GM12878 (cell line): ENCODE measurements at places on chromosomes 3 and 15.
A peak's percentile ranks its signal among the peaks of the same experiment; 100 is the strongest.

DNA sequence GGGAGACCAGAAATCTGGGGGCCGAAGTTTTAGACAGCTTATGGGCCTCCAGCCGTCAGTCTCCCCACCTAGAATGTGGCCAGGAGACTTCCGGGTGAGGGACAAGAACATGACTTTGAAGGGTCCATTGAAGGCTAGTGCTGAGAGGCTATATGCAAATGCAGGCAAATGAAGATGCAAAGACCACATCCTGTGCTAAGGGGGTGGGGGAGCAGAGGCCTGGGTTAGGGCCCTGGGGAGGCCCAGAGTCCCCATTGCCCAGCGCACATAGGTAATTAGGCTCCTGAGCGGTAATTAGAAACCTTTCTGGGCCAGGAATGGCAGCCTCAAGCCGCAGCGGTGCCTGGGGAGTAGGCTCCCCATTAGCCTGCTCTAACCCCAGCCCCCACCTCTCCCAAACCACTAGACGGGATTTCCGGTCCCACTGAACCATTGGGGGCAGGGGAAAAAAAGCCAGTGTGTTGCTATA, 6.8 kb downstream of the CSK start:
- peak; percentile 92 for DNase-seq

GRCh38 chr3:52303811-52304210, 12.3 kb upstream of the DNAH1 start:
- no peak for DNase-seq

DNA sequence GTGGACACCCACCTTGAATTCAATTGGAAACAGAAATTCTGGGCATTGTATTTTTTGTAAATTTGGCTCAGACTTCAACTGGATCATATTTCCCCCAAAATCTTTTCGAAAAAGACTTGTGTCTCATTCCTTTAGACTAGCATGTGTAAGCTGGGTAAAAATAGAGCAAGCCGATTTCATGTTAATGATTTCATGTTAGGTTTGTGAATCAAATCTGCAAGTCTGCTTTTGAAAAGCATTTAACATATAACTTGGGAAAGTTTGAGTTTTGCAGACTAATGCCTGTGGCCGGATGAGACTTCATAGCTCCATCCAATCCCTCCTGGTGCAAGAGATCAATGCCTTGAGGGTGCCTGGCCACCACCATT, 64.5 kb downstream of the FLNB start:
- no peak for DNase-seq

- no peak for DNase-seq
Measured at GRCh38 chr15:53038655-53038941, 248.5 kb upstream of the ONECUT1 start.

GRCh38 chr3:177144922-177145321, 52.4 kb downstream of the TBL1XR1 start:
- DNase-seq: peak; percentile 62

DNA sequence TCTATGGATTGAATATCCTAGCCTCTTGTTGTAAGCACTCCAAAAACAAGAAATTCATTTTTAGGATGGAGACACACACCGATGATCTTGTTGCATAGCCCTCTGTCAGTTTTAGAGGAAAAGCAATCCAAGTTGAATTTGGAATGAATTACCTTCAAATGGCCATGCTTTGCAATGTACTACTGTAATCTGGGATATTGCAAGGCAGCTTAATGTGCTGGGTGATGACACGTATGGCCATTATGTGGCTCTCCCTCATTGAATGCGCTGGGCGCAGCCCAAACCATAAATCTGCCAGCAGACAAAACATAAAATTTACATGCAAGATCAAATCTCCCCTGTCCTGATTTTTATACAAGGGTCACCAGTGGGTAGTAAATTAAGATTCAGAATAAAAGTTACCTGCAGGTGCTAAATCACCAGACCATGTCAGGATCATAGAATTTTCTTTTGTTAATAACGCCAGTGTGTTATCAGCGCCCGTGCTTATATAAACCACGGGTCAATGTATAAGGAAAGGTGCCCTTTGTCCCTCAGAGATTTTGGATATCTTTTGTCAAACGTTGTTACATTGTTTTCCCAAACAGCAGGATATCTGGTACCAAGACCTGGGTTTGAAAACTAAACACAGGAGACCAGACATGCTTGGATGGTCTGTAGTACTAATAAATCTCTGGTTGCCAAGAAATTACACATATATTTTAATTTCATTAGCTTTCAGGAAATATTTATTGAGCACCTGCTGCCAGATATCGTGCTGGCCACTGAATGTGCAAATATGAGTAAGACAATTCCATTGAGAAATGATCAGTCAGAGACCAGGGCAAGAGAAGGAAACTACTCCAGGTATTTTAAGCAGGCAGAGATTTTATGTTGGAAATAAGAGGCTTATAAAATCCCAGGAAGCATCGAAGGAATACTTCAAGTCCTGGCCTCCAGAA, 237.1 kb downstream of the EBLN2 start:
- DNase-seq: no peak

GRCh38 chr3:45509768-45510129, 84.8 kb upstream of the LIMD1 start:
- DNase-seq: no peak

DNA sequence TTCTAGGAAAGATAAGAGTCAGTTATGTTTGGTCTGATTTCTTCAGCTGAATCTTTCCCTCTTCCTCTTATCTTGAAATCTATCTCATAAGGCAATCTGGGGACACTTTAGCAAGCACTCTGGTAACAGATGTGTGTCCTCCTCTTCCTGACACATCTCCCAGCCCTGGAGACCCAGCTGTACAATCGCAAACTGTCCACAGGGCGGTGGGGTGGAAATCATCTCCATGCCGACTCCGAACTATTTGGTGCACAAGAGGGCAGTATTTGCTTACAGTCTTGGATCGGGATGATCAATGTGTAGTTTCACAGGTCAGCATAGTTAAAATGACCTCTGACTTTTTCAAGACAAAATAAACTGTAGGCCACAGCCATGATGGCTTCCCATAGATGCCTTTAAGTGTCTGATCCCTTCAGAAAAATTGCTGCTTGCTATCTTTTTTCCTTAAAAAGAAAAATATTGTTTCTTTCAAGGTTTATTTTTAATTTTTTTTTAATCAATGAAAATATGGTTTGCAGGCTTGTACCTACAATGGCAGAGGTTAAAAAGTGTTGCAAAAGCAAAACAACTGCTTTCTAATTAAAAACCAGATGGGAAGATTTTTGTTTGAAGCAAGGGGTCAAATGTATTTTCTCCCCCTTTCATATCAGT, 17.7 kb downstream of the EEFSEC start:
- DNase-seq: no peak

- peak; percentile 71 for DNase-seq
Measured at GRCh38 chr3:72848703-72849081, 447 bp upstream of the SHQ1 start.

GRCh38 chr15:99125061-99125891, 20.4 kb downstream of the SYNM start:
- no peak for DNase-seq

- DNase-seq: peak; percentile 48
Measured at GRCh38 chr3:155737844-155738460, 6.9 kb downstream of the PLCH1 start.

DNA sequence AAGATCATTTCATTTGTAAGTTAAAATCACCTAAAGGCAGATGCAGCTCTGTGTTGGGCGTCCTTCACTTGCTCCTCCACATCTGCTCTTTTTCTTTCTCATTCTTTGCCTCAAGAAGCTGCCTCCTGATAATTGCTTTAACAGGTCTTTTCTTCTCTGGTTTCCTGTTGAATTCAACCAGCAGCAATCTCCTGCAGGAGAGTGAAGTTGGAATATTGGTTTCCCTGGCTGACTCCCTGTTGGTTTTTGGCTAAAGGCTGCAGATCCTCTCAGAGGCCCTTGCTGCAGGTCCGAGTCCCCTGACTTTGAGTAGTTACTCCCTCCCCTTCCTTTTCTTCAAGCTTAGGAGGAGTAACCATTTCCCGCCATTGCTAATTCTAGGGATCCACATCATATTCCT, 4.2 kb downstream of the TP63 start:
- no peak for DNase-seq

GRCh38 chr3:52527732-52528585, 5.7 kb downstream of the NT5DC2 start:
- no peak for DNase-seq

GRCh38 chr3:150248116-150248887, 159.8 kb upstream of the TSC22D2 start:
- DNase-seq: no peak

GRCh38 chr15:77347197-77347596, 72.7 kb downstream of the PEAK1 start:
- DNase-seq: no peak

DNA sequence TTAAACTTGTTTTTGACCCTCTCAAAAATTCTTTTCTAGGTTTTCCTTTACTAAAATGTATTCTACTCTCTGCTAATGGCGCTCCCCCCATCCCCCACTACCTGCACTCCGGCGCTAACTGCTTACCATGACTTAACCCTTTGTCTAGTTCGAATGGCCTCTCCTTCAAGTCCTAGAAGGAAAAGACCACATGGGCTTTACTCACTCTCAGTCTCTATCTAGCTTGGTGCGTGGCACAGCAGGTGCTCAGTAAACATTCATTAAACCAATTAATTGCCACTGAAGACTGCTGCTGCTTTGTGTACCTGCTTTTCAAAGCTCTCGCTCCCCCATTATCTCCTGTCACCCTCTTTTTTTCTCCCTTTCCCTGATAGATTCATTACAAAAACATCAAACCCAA, 457.7 kb upstream of the THRB start:
- no peak for DNase-seq

GRCh38 chr3:130465521-130465920, 51.5 kb upstream of the COL6A6 start:
- no peak for DNase-seq
